D341Med (cell line): ENCODE measurements at places on chromosomes 12 and 14.
A peak's percentile ranks its signal among the peaks of the same experiment; 100 is the strongest.

DNA sequence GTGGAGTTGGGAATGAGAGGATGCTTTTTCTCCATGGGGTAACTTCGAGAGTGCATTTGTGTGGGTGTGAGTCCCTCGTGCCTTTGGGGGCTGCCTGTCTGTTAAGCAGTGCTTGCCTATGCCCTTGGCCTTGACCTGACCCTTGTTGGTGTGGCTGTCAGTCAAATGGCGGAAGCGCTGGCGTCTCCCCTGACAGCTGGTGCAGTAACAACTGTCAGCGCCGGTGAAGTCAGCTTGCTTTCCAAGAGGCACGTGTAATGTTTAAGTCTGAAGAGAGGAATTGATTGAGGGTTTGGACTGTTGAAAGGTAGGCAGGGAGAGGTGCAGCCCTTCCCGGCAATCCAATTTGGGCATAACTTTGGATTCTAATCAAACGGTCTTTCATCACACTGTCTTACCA is 211.3 kb downstream of the AACS start:
- DNase-seq = no peak

DNA sequence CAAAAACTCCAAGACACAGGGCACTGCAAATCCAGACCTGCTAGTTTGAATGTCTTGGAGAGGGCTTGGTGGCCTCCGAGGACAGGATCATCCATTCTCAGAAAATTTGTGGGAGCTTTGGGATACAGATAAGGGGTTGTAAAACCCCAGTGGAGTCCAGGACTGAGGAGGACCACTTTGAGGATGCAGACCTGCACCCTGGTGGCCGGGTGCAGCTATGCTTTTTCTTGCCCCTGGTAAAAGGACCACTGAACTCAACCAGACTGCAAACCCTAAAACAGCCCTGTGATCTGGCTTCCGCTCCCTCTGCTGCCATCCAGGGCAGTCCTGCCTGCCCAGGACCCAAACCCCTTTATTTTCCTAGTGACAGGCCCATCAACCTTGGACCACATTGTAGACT is 169.5 kb upstream of the DAAM1 start:
- DNase-seq = peak; percentile 42

DNA sequence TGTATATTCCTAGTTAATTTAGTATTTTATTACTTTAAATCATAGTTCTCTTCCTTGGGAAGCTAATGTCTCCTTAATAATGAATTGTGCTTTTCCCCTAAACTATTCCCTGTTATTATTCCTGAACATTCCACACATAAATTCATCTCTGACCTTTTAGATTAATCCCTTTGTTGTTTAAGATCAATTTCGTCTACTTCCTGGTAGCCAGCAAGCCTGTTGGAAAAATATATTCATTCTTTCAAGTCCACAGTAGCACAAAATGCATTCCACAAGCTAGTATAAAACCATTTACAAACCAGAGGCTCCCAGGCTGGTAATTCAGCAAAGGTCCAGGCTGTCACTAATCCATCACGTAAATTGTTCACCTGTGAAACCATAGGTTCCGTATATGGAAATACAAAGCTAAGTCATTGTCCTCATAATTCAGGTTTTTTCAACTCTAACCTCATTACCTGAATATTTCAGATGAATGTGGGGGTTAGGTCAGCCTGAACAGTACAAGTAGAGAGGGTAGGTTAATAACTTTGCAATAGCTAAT is 232.7 kb downstream of the SEC23A start:
- DNase-seq = no peak

- DNase-seq = no peak
These were observed 32.8 kb downstream of the CPNE8 start for GRCh38 chr12:38872561-38872960.

DNA sequence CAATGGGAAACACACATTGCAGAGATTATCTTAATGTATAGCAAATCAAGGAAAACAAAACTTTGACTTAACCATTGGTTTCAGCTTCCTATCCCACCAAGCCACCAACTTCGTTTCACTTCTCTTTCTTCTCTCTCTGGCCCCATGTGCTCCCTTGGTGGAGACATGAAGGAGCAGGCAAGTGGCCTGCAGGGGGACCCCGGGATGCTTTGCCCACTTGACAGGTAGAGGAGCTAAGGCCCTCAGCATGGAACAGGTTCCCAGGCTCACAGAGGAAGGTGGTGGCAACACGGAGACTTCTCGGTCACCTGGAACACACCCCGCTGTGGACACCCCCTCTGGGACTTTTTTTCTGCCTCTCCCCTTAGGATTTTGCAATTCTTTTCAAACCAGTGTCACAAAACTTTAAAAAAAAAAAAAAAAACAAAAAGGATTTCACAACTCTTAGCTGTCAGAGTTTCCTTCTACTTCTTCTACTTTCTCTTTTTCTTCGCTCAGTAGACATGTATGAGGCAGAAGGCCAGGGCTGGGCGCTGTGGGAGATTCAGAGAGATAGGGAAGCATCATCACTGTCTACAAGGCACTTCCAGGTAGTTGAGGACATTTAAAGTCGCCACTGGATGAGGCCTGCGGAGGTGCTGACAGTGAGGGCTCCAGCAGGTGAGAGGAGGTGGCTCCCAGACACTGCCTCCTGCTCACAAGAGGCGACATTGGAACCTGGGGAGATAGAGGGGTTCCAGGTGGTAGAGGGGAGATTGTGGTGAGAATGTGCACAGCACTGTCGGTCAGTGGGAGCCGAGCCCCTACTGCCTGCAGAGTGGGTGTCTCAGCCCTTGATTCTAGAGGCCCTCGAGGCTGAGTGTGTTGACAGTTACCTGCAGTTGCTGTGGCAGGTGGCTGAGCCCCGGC is 119.6 kb downstream of the GCH1 start:
- DNase-seq = no peak
